ENCODE measurements at places on chromosomes 1 and 21.

- DNase-seq: no peak
Observed at GRCh38 chr1:6125366-6125765, 54.8 kb downstream of the CHD5 start.

DNA sequence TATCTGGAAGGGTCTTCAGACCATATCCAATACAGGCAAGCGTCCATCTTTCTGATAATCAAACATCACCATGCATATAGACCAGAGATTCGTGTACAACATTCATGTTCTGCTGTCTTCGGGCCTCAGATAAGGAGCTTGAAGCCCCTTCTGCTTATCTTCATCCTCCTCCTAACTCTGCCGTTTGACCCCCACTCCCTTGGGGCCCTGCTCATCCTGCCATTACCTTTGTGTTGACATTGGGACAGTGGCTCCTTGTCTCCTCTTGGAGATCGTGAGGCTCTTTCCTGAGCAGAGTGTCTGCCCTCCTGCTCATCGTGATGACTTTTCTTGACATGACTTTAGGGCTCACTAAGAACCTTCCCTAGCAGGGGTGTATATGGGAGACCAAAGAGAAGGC is 37.3 kb downstream of the ACTL8 start:
- DNase-seq: no peak

DNA sequence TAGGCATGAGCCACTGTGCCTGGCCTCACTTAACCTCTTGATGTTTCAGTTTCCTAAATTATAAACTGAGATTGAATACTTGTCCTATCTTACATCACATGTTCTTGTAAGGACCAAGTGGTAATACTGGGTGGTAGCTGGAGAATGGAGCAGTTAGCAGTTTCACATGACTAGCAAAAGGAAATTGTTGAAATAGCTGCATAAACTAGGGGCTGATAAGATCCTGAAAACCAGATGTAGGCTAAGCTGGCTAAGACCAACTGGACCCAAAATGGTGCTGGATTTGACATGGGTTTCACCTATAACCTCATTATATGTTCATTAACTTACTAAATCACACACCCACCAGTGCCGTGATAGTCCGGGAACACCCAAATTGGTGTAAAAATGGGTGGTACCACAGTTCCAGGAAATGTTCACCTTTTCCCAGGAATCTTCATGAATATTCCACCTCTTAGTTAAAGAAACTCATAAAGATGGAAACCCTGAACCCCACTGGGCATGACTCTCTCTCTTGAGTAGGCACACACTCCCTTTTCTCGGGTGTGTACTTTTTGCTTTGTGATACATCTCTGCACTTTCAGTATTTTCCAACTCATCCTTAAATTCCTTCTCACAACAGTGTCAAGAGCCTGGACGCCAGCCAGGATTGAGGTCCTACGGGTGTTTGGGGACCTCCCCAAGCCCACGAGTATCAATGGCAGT is at the start of gene PAPPA2:
TSS of gene PAPPA2 (plus strand) at position 502 of the 705 bp plus-strand sequence. CDS start 93,148 bp downstream, outside the sequence.
- DNase-seq: no peak

GRCh38 chr1:197066277-197066676 is 783 bp downstream of the F13B start:
- DNase-seq: no peak

DNA sequence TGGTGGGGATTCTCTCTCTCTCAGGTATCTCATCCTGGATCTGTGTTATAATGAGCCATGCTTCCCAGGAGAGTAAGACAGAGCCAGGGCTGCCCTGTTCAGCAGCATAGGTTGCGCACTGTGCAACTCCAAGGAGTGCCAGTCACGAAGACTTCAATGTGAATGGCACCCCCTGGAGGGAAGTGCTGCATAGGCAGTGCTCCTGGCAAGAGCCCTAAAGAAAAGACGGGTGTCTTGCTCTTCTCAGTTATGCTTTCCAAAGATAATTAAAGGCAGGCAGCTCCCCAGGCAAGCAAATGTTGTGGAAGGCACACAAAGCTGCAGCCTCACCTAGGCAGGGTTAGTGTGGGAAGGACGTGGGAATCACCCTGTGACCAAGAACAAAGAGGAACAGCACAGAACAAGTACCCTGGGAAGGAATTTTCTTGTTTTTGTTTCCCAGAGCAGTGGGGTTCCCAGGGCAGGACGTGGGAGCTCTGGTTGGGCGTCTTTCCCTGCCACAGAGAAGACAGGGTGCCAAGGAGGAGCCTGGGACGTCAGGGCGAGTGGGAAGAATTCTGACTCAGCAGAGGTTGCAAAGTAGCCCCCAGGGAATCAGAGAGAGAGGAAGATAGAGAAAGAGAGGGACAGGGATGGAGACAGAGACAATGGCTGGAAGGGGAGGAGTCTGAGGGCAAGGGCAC is 120.9 kb downstream of the KCNN3 start:
- peak; percentile 57 for DNase-seq

- DNase-seq: no peak
Observed at GRCh38 chr1:184393962-184394361, 7.1 kb downstream of the C1orf21 start.

GRCh38 chr21:21434944-21435343 is 436.7 kb downstream of the NCAM2 start:
- no peak for DNase-seq

DNA sequence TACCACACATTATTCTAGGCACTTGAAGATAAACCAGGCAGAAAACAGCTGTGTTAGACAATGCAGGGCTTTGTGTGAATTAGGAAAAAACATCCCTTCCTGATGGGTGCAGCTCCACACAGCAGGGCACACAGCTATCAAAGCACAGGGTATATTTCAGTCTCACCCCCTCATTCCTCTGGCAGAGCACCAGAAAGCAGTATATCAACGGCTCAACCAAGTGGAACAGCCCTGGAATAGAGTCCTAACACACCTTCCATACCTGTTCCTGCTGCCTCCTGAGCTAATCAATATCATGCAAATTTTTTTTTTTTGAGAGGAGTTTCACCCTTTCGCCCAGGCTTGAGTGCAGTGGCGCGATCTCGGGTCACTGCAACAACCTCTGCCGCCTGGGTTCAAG is 32.1 kb downstream of the LYST start:
- DNase-seq: no peak

DNA sequence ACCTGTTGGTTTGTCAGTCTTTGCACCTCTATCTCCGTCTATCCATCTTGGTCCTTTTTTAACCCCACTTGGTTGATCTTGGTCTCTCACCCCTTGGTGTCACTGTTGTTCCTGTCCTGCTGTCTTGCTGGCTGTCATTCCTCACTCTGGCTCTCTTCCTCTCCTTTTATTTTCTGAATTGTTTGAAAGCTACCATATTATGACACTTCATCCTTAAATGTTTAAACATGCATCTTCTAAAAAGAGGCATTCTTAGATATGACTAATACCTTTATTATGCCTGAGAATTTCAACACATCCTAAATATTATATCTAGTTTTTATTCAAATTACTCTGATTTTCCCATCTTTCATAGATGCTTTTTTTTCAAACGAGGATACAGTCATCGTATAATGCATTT is 37.0 kb downstream of the BACH1 start:
- DNase-seq: no peak

DNA sequence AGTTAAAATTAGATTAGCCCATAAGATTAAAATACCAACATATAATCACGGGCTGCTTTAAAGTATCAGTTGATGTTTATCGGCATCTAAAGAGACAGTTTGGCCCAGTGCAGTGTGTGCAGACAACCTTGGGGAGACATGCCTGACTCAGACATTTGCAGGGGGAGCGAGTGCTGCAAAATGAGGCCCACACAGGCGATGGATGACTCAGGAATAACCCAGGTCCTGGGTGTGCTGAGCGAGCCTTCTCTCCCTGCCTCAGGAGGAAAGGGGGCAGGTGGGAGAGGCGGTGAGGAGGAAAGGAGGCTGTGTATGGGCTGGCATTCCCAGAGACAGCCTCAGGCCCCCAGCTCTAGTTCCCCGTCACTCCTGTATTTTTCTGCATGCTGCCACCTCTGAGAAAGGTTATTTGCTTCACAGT is 9.0 kb downstream of the SLC9A1 start:
- DNase-seq: no peak

DNA sequence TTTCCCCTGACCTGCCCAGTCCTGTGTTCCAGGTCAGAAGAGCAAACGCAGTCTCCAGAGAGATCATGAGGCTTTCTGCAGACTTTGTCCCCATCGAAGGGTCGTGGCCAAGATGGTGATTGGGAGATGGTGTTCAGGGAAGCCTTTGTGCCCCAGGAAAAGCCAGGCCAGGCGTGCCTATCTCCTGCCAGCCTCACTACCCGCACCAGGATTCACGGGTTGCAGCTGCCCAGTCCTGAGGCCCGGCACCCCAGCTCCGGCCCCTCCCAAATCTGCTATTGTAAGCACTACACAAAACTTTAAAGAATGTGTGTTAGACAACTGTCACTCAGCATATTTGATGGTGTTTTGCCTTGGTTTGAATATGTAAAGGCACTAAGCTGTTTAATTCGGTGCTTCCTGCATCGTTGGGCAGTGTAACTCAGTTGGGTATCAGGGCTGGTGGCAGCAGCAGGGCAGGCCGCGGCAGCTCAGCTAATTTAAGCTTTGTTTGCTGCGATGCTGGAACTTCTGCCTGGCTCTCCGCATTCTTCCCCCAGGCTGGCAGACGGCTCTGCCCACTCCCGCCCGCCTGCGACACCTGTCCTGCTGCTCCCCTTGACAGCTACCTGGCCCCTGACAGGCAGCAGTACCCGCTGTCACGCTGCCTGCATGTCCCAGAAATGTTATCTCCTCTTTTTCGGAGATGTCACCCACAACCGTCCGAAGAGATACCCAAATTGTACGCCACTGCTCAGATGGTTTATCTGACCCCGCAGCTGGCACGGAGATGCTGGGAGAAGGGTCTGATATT is 209.0 kb upstream of the VAMP3 start:
- DNase-seq: no peak

- DNase-seq: no peak
Observed at GRCh38 chr21:25895565-25896205, 160.9 kb downstream of the GABPA start.

DNA sequence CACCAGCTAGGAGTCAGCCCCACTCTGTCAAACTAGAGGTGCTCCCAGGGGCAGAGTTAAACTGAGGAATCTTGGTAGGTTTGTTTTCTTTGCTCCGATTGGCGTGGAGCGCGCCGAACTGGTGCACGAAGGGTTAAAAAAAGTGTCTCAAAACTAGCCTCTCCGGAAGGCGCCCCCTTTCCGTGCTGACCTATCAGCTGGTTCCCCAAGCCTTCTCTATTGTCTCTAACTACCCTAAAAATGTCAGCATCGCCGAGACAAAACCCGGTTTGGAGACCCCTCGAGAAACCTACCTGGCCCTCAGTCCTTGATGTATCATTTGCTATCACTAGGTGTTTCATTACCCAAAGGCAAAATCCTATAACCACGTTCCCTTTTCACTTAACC is 2.2 kb downstream of the TGFB2 start:
- no peak for DNase-seq

DNA sequence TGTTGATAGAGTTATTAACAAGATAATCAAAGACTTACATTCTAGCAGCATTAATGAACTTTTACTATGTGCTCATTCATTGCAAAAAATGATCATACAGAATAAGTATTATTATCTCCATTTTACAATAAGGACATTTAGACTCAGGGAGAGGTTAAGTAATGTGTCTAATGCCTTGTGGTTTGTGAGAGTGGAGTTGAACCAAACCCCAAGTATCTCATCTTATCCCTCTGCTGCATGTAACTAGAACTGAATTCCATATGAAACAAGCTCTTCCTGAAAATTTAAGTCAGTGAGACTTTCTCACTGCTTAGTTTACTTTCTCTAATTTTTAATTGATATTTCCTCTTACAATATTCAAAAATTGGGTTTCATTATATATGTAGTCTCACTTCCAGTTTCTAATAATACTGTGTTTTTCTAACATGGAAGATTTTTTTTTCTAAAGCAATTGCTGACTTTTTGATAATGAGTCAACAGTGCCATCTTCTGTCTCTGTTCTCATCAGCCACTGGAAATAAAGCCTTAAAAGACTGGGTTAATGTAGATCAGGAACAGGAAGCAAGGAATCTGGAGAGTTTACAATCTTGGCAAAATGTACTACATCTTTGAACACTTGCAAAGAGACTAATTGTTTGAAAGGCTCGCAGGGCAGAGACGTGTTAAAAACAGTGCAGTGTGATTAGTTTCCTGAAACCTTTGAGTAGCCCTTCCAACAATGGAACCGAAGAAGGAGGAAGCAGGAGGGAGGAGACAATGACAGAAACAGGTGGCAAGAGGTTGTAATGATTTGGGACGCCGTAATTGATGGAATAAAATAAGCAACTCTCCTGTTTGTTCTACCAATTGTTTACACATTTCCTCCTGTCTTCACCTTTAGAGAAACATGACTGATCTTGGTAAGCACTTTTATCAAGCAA is 567.6 kb downstream of the MRPL39 start:
- DNase-seq: no peak

- no peak for DNase-seq
Observed at GRCh38 chr1:199161319-199161680, 522.5 kb downstream of the PTPRC start.

- DNase-seq: no peak
Observed at GRCh38 chr1:51000651-51001050, 30.6 kb downstream of the CDKN2C start.

DNA sequence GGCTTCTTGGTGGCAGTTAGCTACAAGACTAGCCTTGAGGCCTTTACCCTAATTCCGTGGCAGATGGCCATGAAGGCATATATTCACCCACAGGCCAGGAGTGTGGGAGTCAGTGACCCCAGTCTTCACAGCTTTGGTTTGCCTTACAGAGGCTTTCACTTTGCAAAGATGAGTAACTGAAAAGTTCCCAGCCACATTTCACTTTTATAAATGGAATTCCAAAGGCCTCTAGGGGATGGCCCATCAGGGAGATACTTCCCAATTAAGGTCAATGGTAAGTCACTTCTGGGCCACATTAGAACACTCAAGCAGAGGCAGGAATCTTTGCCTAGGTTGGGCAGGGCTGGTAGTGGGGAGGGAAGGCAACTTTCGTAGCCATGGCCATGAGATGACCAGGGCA is 13.1 kb upstream of the HEYL start:
- DNase-seq: no peak

DNA sequence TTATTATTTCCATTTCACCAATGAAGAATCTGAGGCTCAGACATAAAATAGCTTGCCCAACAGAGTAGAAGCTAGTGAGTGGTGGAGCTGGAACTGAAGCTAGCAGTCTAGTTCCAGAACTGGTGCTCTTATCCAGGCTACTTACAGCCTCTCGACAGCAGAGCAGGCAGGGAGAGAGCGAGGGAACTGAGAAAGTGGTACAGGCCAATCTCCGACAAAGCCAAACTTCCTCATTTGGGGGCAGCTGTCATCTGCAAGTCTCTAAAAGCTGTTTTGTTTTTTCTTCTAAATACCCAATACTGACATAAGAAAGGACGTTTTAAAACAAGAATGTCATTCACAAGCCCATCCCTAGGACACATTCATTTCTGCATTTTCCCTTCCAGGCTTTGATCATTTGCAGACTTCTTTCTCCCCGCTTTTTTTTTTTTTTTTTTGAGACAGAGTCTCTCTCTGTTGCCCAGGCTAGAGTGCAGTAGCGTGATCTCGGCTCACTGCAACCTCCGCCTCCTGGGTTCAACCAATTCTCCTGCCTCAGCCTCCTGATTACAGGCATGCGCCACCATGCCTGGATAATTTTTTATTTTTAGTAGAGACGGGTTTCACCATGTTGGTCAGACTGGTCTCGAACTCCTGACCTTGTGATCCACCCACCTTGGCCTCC is 20.0 kb downstream of the YIPF1 start:
- DNase-seq: no peak
